ENCODE measurements at places on chromosomes 2 and 18. TPM values are rescaled to one million over a fixed set of nuclear protein-coding genes. Genes with fewer than 3 reads are reported as not detected.

GRCh38 chr2:209426432-209426831 lies 2.6 kb downstream of the MAP2 start:
- H3K4me1 ChIP-seq, result peaks cover 4% of the 10 kb centered on the region
- DNase-seq, result no peak
- no peaks in the 10 kb centered on the region for H3K36me3 ChIP-seq

DNA sequence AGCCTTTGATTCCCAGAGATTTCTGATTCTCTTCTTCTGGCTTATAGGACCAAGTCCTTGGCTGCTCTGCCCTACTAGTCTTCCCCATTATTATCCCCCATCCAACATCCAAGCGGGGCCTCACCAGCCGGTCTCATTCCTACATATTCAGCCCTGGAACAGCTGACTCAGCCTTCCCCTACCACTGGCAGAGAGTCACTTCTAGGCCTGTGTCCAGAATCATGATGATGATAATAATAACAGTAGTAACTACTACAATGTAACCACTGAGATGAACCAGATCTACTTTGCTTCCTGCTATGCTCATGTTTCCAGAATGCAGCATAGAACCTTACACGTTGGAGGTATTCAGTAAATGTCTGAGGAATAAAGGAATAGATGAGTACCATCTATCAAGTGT lies 295.2 kb downstream of the SRBD1 start:
- DNase-seq, result no peak
- no peak overlapping the region for H3K4me3 ChIP-seq
- H3K27ac ChIP-seq, result no peak overlapping the region
- no peaks in the 10 kb centered on the region for H3K27me3 ChIP-seq

DNA sequence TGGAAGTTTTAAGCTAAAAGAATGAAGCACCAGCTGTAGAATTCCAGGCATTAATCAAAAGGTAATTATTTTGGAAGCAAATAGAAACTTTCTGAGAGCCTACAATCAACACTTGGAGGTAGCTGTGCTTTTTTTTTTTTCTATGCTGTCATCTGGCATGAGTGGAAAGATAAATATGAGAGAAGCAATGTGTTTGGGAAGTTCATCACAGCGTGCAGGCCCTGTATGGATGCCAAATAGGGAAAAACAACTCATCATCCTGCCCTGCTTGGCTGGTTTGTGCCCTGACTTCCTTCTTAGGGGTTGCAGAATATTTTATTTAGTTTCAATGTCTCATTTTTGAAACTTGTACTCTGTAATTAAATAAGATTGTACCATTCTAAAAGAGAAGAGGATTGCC lies 437.4 kb downstream of the PIK3C3 start:
- H3K27me3 ChIP-seq, result no peaks in the 10 kb centered on the region
- no peak overlapping the region for H3K4me3 ChIP-seq
- DNase-seq, result no peak
- no peak overlapping the region for H3K27ac ChIP-seq

DNA sequence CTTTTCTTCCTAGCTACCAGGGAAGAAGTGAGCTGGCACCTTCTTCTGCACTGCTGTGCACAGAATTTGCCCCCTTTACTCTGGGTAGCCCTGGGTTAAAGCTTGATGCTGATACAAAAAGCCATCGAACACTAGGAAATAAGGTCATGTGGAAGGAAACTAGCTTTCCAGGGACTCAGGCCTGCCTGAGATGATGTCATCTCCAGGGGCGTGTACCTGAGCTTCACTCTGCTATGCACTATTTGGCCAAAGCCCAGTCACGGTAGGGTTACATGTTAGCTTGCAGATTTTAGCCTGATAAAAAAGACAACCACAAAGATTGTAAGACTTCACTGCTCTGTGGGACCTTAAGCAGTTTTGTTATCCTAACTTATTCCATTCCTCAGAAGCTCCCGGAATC lies 20.4 kb downstream of the EDAR start:
- H3K36me3 ChIP-seq, result no peaks in the 10 kb centered on the region
- no peak for DNase-seq
- H3K27ac ChIP-seq, result no peak overlapping the region
- no peaks in the 10 kb centered on the region for H3K4me1 ChIP-seq

DNA sequence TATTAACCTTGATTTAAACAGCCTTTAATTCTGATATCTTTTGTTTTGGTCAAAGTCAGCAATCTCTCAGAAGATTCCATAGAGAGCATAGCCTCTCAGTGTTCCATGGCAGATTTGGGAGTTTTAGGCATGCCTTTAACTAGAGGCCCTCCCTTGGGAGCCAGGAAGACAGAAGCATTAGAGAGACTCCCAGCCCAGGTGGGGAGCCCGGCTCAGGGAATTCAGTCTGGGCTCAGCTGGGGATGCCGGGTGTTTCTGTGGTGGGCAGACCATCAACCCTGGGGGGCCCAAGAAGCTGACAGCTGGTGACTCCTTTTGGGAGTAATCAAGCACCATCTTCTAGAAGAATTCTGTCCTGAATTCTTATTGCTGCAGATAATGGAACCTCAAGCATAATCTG lies 99.7 kb upstream of the CELF4 start:
- H3K27ac ChIP-seq, result no peak overlapping the region
- no peak for DNase-seq
- H3K36me3 ChIP-seq, result no peaks in the 10 kb centered on the region
- no peaks in the 10 kb centered on the region for H3K4me1 ChIP-seq

SLC9A4 gene
- not detected for polyA plus RNA-seq

QPCT gene
- polyA plus RNA-seq, result 2.5 TPM

PSMA8 gene
- not detected for polyA plus RNA-seq

MRO gene
- 0.35 TPM for polyA plus RNA-seq

ADD2 gene
- 0.79 TPM for polyA plus RNA-seq

GRCh38 chr18:2258954-2259353 lies 312.4 kb downstream of the METTL4 start:
- H3K27me3 ChIP-seq, result no peaks in the 10 kb centered on the region
- no peaks in the 10 kb centered on the region for H3K36me3 ChIP-seq
- H3K27ac ChIP-seq, result no peak overlapping the region

ASB3 gene
- 6.4 TPM for polyA plus RNA-seq

- H3K27me3 ChIP-seq, result no peaks in the 10 kb centered on the region
- no peak overlapping the region for H3K4me3 ChIP-seq
- H3K36me3 ChIP-seq, result no peaks in the 10 kb centered on the region
Observed at GRCh38 chr18:58953627-58954026, 89.0 kb downstream of the ZNF532 start.

REG1A gene
- polyA plus RNA-seq, result 2.1 TPM

DNA sequence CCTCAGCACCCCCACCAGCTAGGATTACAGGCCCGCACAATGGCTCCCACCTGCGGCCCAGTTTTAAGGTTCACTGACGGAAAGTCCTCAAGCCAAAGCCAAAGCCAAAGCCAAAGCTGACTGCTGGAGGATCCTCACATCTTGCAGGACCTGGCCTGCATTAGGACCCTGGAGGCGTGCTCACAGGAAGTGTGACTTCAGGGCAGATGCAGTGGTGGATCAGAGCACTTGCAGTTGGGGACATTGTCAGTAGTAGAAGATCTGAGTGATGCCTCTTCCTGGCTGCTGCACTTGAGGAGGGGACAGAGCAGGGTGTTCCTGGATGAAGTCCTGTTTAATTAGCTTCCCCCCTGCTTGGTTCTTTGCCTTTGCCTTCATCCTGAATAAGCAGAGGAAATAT lies 69.0 kb upstream of the ALPP start:
- H3K27ac ChIP-seq, result no peak overlapping the region
- no peaks in the 10 kb centered on the region for H3K36me3 ChIP-seq
- no peak for DNase-seq

PGAP1 gene
- polyA plus RNA-seq, result 0.59 TPM

C2orf66 gene
- polyA plus RNA-seq, result 0.03 TPM

DNA sequence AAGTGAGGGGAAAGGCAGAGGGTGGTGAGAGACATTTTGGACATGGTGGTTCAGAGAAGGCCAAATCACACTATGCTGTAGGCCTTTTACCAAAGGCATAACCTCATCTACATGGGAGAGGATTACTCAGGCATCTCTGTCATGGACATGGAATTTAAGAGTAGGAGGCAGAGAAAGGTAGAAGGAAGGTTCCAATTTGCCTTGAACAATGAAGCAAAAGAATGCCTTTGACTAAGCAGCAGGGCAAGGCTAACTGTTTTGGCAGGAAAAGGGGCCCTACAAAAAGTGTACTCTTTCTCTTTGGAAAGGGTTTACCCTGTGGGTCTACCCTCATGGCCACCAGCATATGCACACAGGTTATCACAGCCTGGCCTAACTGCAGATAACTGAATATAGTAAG lies 45.6 kb upstream of the RNU4ATAC start:
- peaks cover 77% of the 10 kb centered on the region for H3K4me1 ChIP-seq
- H3K27me3 ChIP-seq, result no peaks in the 10 kb centered on the region

- H3K4me1 ChIP-seq, result no peaks in the 10 kb centered on the region
- H3K36me3 ChIP-seq, result no peaks in the 10 kb centered on the region
- H3K27me3 ChIP-seq, result no peaks in the 10 kb centered on the region
- no peak overlapping the region for H3K4me3 ChIP-seq
- no peak for DNase-seq
Observed at GRCh38 chr2:241959751-241960269, 90.3 kb downstream of the RTP5 start.

GRCh38 chr2:32627441-32627813 lies 423 bp upstream of the TTC27 start:
- peak; percentile 51 for DNase-seq
- H3K36me3 ChIP-seq, result peaks cover 5% of the 10 kb centered on the region
- H3K27ac ChIP-seq, result peak overlapping the region; percentile 77
- H3K4me1 ChIP-seq, result peaks cover 11% of the 10 kb centered on the region
- peak overlapping the region; percentile 91 for H3K4me3 ChIP-seq
- no peaks in the 10 kb centered on the region for H3K27me3 ChIP-seq

DNA sequence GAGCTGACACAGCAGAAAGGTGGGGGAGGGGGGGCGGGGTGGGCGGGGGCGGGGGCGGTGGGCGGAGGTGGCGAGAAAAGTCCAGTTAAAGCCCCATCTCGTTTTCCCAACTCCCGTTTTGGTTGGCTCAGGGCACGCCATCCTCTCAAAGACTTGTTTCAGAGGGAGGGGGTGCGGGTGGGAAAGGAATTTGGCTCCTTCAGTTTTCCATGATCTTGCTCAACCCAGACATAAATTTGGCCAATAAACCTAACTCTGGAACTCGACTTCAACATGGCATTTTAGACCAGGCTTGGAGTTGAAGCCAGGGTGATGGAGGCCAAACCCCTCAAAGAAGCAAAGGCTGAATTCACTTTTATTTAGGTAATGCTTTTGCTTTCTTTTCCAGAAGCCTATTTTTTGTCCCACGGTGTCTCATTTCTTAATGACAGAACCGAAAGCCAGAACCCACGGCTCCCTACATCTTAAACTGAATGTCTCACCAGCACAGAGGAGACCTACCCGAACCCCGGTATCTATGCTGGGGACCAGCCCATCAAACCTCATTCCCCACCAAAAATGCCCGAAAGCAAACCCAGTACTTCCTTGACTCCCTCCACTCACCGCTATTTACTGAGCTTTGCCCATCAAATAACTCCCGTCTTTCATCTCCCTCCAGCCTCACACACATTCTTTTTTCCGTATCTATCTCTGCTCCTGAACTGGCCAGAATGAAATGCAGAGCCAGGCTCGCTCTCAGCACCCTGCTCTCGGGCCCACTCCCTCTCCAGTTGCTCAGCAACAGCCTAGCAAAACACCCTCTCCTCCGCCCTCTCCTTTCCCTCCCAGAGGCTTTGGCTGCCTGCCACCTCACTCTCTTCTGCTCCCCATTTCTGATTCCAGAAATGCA lies 4.3 kb downstream of the IGFBP5 start:
- no peaks in the 10 kb centered on the region for H3K27me3 ChIP-seq
- peaks cover 59% of the 10 kb centered on the region for H3K4me1 ChIP-seq
- DNase-seq, result peak; percentile 88
- peak overlapping the region; percentile 80 for H3K4me3 ChIP-seq
- H3K36me3 ChIP-seq, result peaks cover 30% of the 10 kb centered on the region
- H3K27ac ChIP-seq, result peak overlapping the region; percentile 76

GRCh38 chr2:217222309-217222910 lies 362.5 kb upstream of the TNP1 start:
- no peak overlapping the region for H3K4me3 ChIP-seq
- DNase-seq, result no peak

Data from psoas muscle (tissue), 8 donors.